Articular chondrocyte of knee joint (primary cell): ENCODE measurements at places on chromosomes 2 and 18. TPM values are rescaled to one million over a fixed set of nuclear protein-coding genes. Genes with fewer than 3 reads are reported as not detected.

Gene HOXD12
- not detected in 2 replicates for total RNA-seq

Gene DOCK10
- total RNA-seq: 3.9 and 9.3 TPM in 2 replicates

Gene SCYGR4
- 0.11 TPM in 1 of 2 replicates, not detected in the other for total RNA-seq

Gene MARCHF4
- total RNA-seq: 0.52 and 1.1 TPM in 2 replicates

Gene KRCC1
- 40.2 and 50.7 TPM in 2 replicates for total RNA-seq

Gene TMEM247
- not detected in 2 replicates for total RNA-seq

Gene CCDC141
- total RNA-seq: 0.11 and 0.39 TPM in 2 replicates

Gene TRABD2A
- total RNA-seq: 0.26 and 0.65 TPM in 2 replicates

Gene LBH
- total RNA-seq: 241 and 379 TPM in 2 replicates

Gene MIB1
- 51.4 and 55.8 TPM in 2 replicates for total RNA-seq

Gene ZSWIM2
- total RNA-seq: under 0.01 TPM in 1 of 2 replicates, not detected in the other

Gene MOGAT1
- total RNA-seq: not detected in 2 replicates

Gene SKA1
- total RNA-seq: 10.7 and 16.4 TPM in 2 replicates

Gene CPO
- total RNA-seq: 0.32 TPM in 1 of 2 replicates, not detected in the other

Gene KCNJ3
- not detected in 2 replicates for total RNA-seq

Gene SCN7A
- not detected in 2 replicates for total RNA-seq

Gene INHA
- 0.11 and 0.26 TPM in 2 replicates for total RNA-seq

Gene LMAN2L
- total RNA-seq: 16.9 and 17.1 TPM in 2 replicates
